ENCODE measurements at places on chromosomes 2 and 18. TPM values are rescaled to one million over a fixed set of nuclear protein-coding genes. Genes with fewer than 3 reads are reported as not detected.

Gene LYG1
- total RNA-seq: 3.8 TPM

Gene ZNF532
- total RNA-seq: 11.6 TPM

Gene KIF5C
- total RNA-seq: 6.5 TPM

Gene RGPD3
- 0.15 TPM for total RNA-seq

Gene NTSR2
- not detected for total RNA-seq

Gene CYRIA
- total RNA-seq: 0.44 TPM

Gene DDX1
- 117 TPM for total RNA-seq

Gene CFAP65
- 0.52 TPM for total RNA-seq

Gene ATF2
- total RNA-seq: 29.6 TPM

- peak overlapping the region; percentile 87 for H3K27ac ChIP-seq
- H3K27me3 ChIP-seq: no peaks in the 10 kb centered on the region
- no peaks in the 10 kb centered on the region for H3K36me3 ChIP-seq
- no peak for DNase-seq
Measured at GRCh38 chr2:36965751-36966369, 476 bp downstream of the STRN start.

- H3K27ac ChIP-seq: no peak overlapping the region
- no peak for DNase-seq
- H3K27me3 ChIP-seq: peaks cover 14% of the 10 kb centered on the region
- H3K4me3 ChIP-seq: no peak overlapping the region
Measured at GRCh38 chr2:40556293-40556692, 104.4 kb upstream of the SLC8A1 start.

DNA sequence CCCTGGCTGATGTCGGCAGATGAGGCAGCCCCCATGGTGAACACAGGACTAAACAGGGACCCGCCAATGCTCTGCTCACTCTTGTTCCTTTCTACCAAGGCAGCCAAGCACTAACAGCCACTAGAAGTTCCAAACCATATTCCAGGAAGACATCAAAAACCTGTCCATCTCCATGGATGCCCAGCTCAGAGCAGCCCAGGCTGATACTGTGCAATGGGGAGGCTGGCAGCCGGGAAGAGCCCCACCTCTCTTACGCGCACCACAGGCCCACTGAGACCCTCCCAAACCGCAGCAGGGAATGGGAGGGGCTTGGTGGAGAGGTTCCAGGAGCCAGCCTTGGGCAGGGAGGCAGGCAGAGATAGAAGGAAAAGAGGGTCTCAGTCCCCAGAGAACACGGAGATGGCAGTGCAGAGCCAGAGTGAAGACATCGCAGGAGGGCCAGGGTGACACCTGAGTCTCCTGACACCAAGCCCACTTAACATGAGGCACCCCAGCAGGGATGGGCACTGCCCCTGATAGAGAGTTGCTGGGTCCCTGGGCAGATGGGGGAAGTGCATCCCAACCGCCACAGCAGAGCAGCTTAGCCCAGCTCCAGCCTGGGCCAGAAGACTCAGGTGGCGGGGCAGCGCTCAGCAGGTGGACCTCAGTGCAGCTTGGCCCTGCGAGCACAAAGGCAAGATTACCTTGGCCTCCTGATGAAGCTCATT is 3.4 kb downstream of the HS6ST1 start:
- H3K4me1 ChIP-seq: peaks cover 27% of the 10 kb centered on the region
- H3K4me3 ChIP-seq: no peak overlapping the region
- DNase-seq: no peak
- H3K27ac ChIP-seq: no peak overlapping the region

DNA sequence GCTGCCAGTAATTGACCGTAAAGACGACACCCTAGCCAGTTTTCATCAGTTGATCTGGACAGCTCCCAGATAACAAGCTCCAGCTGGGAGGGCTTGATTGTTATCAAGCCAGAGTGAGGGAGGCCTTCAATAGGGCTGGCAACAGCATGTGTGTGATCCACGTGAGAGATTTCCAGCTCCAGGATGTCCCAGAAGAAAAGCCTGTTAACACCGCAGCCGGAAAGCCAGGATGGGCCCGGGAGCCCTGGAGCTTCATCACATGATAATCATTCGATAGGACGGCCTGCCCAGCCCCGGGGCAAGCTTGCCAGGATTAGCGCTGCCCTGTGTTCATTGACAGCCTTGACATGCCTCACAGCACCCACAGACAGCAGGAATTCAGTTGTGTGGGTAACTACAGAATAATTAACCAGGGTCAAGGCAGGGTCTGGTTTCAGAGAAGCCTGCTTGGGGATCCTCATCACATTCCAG is 182.5 kb downstream of the C1D start:
- H3K27me3 ChIP-seq: peaks cover 12% of the 10 kb centered on the region
- no peaks in the 10 kb centered on the region for H3K36me3 ChIP-seq
- no peak for DNase-seq
- no peaks in the 10 kb centered on the region for H3K4me1 ChIP-seq

DNA sequence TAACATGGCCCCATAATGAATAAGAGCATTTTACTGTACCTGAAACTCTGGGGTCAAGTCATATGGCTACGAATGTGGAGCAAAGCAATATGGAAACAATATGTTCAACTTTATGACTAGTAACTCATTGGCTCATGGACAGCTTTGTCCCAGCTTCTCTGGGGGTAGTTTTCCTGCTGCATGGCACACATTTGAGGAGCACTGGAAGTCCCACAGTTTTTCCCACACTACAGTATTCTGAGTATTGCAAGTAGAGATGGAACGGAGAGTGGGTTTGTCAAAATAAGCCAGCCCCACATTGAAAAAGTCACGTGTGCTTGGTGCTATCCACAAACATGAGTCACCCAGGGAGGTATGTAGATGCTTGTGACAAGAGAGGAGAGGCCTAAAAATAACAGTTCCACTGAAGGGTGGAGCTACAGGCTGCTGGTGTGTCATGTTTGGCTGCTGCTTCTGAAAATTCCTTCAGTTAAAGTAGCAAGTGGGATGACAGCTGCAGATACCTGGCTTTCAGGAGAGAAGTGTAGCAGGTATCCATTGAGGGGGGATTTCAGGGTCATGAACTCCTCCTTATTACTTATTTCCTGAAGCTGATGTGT is 48.2 kb upstream of the CTAGE1 start:
- peaks cover 26% of the 10 kb centered on the region for H3K4me1 ChIP-seq
- no peak overlapping the region for H3K27ac ChIP-seq
- peak overlapping the region; percentile 30 for H3K4me3 ChIP-seq
- H3K36me3 ChIP-seq: no peaks in the 10 kb centered on the region
- peak; percentile 73 for DNase-seq
- no peaks in the 10 kb centered on the region for H3K27me3 ChIP-seq

DNA sequence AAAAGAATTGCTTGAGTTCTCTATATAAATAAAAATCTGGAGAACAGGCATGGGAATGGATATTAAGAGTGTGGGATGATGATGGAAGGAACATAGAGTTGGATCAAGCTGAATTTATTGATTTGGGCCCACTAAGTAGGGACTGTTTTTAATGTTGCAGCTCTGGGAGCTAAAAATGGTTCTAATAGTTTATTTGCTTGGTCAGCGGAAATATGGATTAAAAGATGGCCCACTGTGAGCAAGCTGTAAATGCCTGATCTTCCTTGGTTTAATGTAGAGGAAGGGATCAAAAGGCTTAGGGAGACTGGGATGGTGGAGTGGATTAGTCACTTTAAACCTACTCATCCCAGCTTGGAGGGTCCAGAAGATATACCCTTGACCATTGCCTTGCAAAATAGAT is 429.4 kb upstream of the NXPH2 start:
- no peak overlapping the region for H3K4me3 ChIP-seq
- H3K36me3 ChIP-seq: no peaks in the 10 kb centered on the region
- no peaks in the 10 kb centered on the region for H3K4me1 ChIP-seq
- H3K27ac ChIP-seq: no peak overlapping the region
- H3K27me3 ChIP-seq: no peaks in the 10 kb centered on the region

DNA sequence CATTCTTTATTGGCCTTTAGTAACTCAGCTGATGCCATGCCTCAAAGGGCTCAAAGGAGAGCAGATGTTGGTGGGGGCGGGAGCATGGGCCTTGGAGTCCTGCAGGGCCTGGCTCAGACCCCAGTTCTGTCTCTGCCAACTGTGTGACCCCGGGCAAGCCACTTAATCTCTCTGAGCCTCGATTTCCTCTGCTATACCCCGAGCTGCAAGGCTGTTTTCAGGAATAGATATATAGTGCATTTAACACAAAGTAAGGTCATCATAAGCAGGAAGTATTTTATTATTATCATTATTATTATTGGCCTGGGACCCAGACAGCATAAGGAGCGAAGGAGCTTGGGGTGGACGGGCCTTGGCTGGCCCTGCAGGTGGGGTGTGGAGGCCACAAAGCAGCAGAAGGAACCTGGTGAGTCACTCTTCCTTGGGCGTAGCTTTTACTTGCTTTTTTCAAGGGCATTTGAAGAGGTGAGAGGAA is 162.7 kb downstream of the INHBB start:
- DNase-seq: no peak
- H3K27ac ChIP-seq: no peak overlapping the region
- H3K4me1 ChIP-seq: peaks cover 6% of the 10 kb centered on the region

- H3K27me3 ChIP-seq: no peaks in the 10 kb centered on the region
- H3K27ac ChIP-seq: no peak overlapping the region
Measured at GRCh38 chr2:10028407-10028987, 14.9 kb upstream of the KLF11 start.

GRCh38 chr2:237487496-237487895 is 445 bp downstream of the MLPH start:
- peak overlapping the region; percentile 74 for H3K4me3 ChIP-seq
- no peaks in the 10 kb centered on the region for H3K36me3 ChIP-seq
- peaks cover 35% of the 10 kb centered on the region for H3K4me1 ChIP-seq
- no peaks in the 10 kb centered on the region for H3K27me3 ChIP-seq

GRCh38 chr2:197904446-197904845 is 100.1 kb downstream of the PLCL1 start:
- no peak overlapping the region for H3K4me3 ChIP-seq
- no peaks in the 10 kb centered on the region for H3K36me3 ChIP-seq
- H3K27me3 ChIP-seq: peaks cover 34% of the 10 kb centered on the region
- H3K27ac ChIP-seq: no peak overlapping the region
- no peak for DNase-seq

- no peaks in the 10 kb centered on the region for H3K36me3 ChIP-seq
- DNase-seq: no peak
- peaks cover 10% of the 10 kb centered on the region for H3K4me1 ChIP-seq
Measured at GRCh38 chr2:12797815-12798214, 81.1 kb downstream of the TRIB2 start.

GRCh38 chr2:190417045-190417842 is 9.1 kb downstream of the MFSD6 start:
- DNase-seq: no peak
- no peak overlapping the region for H3K4me3 ChIP-seq
- H3K27ac ChIP-seq: no peak overlapping the region
- H3K36me3 ChIP-seq: no peaks in the 10 kb centered on the region
- H3K27me3 ChIP-seq: no peaks in the 10 kb centered on the region

- no peaks in the 10 kb centered on the region for H3K27me3 ChIP-seq
- H3K4me3 ChIP-seq: no peak overlapping the region
- no peak overlapping the region for H3K27ac ChIP-seq
- H3K36me3 ChIP-seq: no peaks in the 10 kb centered on the region
Measured at GRCh38 chr2:175964195-175964594, 37.9 kb downstream of the LNPK start.

GRCh38 chr2:16181062-16181740 is 240.9 kb downstream of the MYCN start:
- H3K27ac ChIP-seq: no peak overlapping the region
- no peaks in the 10 kb centered on the region for H3K4me1 ChIP-seq
- no peaks in the 10 kb centered on the region for H3K27me3 ChIP-seq

DNA sequence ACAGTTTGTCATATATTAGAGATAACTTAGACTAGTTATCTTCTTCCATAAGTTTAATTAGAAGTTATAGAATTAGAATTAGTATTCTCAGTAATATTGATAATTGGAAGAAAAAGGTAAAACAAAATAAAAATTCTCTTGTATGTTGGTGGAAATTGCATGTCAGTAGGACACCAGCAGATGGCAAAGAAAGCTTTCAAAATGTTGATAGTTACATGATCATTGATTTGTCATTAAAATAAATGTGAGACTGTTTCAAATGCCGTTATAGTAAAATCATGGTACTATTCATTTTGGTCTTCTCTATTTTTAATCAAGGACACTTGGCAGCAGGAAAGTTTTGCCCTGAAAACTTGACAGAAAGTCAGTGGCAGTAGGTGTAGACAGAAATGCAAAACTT is 270.2 kb downstream of the TGIF1 start:
- H3K27me3 ChIP-seq: no peaks in the 10 kb centered on the region
- peaks cover 3% of the 10 kb centered on the region for H3K4me1 ChIP-seq
- H3K4me3 ChIP-seq: no peak overlapping the region
- no peak overlapping the region for H3K27ac ChIP-seq

GRCh38 chr2:8857709-8858108 is 20.3 kb upstream of the KIDINS220 start:
- no peak for DNase-seq
- H3K4me3 ChIP-seq: no peak overlapping the region
- H3K27me3 ChIP-seq: no peaks in the 10 kb centered on the region
- H3K36me3 ChIP-seq: no peaks in the 10 kb centered on the region
- no peak overlapping the region for H3K27ac ChIP-seq

DNA sequence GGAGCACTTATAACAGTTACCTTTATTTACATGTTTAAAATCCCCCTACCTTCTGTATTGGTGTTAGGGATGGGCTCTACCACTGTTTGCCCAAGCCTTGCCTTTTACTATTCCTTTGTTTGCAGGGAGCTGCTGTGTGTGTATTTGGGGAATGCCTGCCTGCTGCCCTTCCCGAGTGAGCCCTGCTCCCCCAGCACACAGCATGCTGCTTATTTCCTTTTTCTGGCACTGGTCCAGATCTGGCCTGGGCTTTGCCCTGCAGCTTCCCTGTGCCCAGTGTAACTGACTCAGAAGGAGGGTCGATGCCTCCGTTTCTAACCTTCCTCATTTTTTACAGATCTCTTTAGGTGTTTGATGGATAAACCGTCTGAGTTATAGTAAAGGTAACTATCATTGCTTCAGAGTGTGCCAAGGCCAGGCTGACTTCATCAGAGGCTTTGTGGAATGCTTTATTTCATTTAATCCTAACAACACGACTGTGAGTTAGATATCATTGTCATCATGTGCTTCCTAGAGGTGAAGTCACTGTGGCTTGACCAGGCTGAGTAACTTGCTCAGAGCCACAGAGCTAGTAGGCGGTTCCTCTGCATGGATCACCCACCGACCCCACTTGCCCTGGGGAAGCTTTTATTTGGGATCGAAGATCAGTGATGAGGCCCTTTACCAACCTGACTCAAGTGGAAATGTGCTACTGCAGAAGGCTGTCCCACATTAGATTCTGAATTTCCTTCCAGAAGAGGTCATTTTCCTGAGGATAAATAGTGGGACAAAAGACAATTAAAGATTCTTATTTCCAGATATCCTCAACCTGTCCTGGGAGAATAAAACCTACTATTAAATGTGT is 238.8 kb downstream of the ZNF407 start:
- peaks cover 14% of the 10 kb centered on the region for H3K4me1 ChIP-seq
- H3K4me3 ChIP-seq: no peak overlapping the region
- H3K27me3 ChIP-seq: no peaks in the 10 kb centered on the region
- DNase-seq: no peak
- H3K27ac ChIP-seq: no peak overlapping the region
- no peaks in the 10 kb centered on the region for H3K36me3 ChIP-seq
